Esophagus mucosa (tissue), 1 donor: ENCODE measurements at places on chromosomes 16 and 17.

DNA sequence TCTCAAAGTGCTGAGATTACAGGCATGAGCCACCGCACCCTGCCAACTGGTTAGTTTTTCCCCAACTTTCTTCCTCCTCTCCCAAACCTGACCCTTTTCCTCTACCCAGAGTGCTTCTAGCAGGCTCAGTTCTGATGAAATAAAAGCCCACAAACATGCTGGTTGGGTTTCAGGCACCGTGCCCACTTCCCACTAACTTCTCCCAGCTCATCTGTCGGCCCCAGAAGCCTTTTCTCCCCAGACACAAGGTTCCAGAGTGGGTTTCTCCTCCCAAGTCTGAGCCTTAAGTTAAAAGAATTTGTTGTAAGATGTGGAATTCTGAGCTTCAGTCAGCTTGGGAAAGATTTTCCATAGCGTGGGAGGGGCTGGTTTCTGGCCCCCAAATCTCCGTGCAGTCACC, 11.5 kb upstream of the SCN4A start:
- no peak for ATAC-seq

DNA sequence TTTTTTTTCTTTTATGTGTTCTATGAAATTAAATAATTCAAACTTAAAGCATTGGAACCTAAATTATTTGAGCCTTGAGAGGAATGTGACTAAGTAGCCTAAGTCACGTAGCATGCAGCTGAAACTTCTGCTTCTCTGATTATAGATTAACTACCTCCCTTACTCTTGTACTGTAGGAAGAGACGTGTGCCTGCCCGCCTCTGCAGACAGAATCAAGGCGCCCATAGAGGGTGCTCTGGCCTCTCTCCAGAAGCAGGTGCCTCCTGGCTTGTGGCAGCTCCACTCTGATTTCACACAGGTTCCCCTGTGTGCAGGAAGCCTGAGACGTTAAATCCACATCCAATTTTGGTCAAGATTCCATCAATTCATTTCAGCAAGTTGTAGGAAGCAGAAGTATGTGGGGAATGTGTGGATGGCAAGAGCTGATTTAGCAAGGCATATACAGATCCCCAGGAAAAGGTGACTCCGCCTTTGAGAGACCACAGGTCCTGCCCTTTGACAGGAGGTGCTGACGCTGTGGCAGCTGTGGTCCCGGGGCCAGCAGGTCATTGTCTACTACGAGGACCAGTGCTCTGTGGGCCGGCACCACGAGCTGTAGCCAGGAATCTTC, 1418.8 kb downstream of the CDH11 start:
- ATAC-seq: no peak

DNA sequence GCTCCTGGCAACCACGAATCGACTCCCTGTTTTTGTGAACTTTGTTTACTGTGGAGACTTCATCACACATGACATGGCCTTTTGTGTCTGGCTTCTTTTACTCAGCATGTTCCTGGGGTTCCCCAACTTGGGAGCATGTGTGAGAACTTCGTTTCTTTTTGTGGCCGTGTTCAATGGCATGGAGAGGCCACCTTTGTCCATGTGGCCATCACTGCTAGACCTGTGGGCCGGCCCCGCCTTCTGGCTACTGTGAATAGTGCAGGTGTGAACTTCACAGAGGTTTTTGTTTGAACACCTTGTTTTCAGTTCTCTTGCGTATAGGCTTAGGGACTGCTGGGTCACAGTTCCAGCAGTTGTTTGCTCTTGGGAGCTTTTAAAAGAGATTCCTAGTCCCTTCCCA, 5.7 kb upstream of the SLC38A8 start:
- ATAC-seq: no peak

- no peak for ATAC-seq
Measured at GRCh38 chr17:39261286-39261685, 35.5 kb upstream of the STAC2 start.

DNA sequence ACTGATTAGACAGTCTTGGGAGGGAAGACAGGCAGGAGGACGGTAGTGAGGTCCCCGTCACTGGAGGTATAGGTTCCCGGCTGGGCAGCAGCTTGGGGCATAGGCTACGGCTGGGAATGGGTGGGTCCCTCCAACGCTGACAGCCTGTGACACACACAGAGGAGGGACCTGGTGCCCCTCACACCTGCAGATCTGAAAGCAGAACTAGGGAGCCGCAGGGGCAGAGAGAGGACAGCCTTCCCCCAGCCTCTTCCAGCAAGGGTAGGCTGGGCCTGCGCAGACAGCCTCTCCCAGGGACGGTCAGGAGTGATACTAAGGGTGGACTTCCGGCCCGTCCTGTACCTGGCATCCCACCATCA, 2.0 kb downstream of the P2RX1 start:
- peak; percentile 36 for ATAC-seq

DNA sequence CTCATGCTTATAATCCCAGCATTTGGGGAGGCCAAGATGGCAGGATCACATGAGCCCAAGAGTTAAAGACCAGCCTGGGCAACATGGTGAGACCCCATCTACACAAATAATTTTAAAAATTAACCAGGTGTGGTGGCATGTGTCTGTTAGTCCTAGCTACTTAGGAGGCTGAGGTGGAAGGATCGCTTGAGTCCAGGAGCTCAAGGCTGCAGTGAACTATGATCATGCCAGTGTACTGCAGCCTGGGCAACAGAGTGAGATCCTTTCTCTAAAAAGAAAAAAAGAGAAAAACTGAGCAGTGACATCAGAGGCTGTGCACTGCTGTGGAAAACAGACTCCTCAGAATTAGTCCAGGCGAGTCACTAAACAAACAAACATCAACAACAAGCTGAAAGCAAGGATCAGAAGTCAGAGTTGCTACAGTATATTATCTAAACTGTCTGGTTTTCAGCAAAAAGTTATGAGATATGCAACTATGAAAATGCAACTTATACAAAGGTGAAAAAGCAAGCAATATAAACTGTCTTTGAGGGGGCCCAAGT, 39.3 kb downstream of the CBFB start:
- no peak for ATAC-seq

- no peak for ATAC-seq
Measured at GRCh38 chr17:42181851-42182207, 887 bp upstream of the KCNH4 start.

DNA sequence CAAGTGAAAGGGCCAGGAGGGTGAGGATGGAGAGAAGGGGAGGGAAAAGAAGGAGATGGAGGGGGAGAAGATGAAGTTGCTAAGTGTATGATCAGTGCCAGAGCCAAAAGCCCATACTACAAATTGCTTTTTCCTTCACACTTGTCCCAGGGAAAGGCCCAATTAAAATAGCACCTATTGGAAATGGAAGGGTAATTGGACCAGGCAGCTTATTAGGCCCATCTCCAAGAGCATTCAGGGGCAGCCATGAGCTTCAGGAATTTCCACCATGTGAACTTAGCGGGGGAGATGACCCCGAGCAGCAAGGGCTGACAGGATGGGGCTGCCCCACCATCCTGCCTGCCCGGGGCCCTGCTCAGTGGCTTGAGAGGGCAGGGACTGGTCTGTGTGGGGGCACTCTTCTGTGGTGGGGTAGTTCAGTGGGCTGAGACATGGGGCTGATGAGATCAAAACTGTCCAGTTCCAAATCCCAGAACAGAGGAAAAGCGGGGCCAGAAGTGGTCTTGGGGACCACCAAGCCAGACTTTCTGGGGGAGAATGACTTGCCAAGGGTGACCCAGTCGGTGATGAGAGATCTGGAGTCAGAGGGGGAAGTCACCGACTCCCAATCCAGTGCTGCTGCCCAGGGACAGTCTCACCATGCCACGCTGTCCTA, 27.5 kb downstream of the GOSR2 start:
- ATAC-seq: no peak

DNA sequence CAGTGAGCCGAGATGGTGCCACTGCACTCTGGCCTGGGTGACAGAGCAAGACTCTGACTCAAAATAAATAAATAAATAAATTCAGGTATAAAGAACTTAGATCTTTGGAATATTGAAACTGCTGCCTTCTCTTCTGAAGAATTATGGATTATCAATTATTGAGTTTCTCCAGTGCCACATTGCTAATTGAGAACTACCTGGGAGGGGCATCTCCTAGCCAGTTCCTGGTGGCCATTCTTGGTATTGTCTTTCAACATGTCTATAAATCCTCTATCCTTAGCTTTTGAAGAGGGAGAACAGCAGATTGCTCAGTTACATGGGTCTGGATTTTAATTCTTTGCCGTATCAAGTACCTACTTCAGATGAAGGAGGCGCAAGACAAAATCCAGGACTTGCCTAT, 29.2 kb downstream of the CALCOCO2 start:
- no peak for ATAC-seq

- ATAC-seq: no peak
Measured at GRCh38 chr16:31092330-31092729, 2.3 kb downstream of the VKORC1 start.

DNA sequence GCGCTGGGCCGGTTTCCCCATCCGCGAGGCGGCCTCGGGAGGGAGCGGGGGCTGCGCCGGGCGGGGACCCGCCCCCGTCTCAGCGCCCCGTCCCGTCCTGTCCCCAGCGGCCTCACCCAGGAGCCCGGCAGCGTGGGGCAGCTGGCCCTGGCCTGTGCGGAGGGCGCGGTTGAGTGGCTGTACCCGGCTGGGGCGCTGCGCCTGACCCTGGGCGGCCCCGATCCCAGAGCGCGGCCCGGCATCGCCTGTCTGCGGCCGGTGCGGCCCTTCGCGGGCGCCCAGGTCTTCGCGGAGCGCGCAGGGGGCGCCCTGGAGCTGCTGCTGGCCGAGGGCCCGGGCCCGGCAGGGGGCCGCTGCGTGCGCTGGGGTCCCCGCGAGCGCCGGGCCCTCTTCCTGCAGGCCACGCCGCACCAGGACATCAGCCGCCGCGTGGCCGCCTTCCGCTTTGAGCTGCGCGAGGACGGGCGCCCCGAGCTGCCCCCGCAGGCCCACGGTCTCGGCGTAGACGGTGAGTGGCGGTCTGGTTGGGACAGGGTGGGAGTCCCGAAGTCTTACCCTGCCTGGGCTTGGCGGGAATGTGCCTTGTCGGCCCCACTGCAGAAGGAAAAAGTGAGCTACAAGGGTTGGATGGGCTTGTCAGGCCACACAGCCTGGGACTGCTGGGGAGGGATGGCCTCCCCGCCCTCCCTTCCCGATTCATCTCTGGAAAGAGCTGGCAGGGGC, 720 bp downstream of the METRN start:
- ATAC-seq: no peak

DNA sequence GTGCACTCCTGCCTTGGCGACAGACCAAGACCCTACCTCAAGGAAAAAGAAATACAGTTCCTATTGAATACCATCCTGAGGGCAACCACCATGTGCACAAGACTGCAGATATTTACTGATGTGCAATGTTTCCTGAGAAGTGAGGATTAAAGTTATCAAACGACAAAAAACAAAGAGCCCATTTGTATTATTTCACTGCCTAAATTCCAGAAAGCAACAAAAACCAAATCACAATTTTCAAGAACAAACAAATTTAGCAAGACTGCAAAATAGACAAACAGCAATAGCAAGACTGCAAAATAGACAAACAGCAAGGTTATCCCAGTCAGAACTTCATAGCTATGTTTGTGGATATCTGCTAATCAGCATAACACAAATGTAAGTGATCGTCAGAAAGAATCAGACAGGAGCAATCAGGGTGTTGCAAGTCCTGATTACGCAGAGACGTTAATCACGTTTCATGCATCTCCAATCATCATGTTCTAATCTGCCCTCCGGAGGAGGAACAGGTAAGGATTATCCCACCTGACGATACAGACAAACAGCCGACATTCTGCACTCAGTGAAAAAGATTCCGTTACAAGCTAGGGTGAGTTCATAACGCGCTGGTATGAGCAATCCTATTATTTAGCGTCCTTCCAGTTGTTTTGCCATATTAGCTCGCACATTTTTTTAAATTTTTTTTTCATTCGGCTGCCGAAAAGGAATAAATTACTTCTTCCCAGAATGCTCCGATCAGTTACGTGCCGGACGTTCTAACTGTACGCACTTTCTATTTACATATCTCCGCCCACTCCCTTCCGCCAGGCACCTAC, 2.9 kb downstream of the TMEM107 start:
- ATAC-seq: peak; percentile 87

DNA sequence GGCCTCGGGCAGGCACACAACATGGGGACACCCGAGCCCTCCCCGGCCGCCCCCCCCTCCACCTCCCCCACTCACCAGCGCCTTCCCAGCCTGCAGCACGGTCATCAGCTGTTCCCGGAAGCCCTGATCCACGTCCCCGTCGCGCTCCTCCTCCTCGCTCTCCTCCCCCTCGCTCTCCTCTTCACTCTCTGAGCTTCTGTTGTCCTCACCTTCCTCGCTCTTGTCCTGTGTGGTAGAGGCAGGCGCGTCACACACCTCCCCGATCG, 10.3 kb downstream of the MYBBP1A start:
- ATAC-seq: no peak

DNA sequence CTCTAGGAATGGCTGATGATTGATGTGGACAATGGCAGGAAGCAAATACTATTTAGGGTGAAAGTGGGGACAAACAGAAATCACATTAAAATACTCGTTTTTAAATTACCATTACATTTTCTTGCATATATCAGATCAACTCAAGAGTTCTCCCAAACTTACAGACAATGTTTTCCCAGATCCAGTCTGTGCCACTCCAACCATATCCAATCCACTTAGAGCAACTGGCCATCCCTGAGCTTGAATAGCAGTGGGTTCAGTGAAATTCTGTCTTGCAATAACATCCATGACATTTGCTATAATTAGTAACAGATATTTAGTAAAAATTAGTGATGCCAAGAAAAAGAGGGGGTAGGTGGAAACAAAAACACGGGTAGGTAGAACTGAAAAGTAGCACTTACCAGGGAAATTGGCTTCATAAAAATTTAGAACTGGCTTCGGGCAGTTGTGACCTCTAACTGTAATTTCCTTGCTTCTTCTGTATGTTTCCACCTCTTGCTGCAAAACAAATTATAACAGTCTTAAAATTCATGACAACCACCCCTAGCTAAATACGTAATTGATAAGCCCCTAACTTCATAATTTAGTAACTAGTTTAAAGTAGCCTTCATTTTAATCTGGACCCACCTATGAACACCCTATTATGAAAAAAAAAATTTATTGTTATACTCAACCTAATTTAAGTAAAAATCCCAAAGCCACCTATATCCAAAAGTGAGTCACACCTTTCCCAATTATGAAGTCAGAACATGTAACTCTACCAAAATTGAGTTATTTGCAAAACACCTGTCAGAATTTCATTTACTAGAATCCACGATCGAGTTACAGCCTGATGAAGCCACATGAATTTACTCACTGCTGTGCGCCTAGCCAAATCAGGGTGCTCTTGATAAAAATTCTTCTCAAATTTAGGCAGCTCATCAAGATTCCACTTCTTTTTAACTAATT, 2.0 kb downstream of the DDX5 start:
- ATAC-seq: no peak

- ATAC-seq: no peak
Measured at GRCh38 chr17:79261355-79262072, 186.9 kb downstream of the ENGASE start.

GRCh38 chr17:56434610-56435009, 158.9 kb upstream of the NOG start:
- no peak for ATAC-seq
